ENCODE measurements at places on chromosomes 2 and 18.

GRCh38 chr2:192696857-192697256 lies 502.1 kb upstream of the TMEFF2 start:
- no peak for DNase-seq

DNA sequence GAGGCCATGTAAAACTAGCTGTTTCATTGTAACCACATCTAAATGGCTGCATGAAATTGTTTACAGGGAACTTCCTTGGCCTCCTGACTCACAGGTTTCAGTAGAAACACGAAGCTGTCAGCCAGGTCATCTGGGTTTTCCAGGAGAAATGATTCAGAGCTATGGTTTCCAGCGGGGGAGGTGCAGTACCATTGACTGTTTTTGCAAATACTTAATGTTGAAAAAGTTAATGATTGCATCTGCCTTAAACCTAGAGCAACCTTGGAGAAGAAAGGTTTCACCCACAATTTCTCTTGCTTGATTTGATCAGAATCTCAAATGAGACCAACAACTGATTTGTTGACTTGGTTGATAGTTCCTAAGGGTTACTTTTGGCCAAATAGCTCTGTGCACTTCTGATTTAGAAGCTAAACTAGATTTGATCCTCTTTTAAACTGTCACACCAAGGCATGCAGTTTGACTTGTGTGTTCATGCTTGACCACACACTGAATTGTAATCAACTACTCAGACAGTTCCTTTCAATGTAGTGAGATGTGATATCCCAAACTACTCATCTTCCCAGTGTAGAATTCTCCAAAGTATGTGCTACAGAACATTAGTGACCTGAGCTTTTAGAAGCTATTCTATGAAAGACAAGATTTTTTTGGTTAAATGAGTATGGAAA lies 193.5 kb upstream of the CHST9 start:
- DNase-seq: no peak

GRCh38 chr18:57446322-57446721 lies 11.1 kb downstream of the ONECUT2 start:
- DNase-seq: no peak

DNA sequence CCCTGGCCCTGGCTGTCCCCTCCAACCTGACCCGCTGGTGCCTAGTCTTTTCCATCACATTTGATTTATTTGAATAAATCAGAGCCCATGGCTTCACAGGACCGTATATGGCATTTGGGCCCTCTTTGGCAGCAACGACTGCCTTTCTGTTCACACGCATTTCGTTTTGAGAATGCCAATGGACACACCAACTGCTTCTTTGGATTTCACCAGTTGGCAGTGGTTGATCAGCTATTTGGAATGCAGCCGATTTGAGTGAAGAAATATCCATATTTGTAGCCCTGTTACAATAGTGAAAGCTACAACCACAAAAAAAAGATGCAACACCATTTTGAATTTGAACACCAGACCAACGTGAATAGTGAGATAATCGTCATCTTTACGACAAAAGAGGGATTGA lies 56.5 kb downstream of the GNAL start:
- no peak for DNase-seq

DNA sequence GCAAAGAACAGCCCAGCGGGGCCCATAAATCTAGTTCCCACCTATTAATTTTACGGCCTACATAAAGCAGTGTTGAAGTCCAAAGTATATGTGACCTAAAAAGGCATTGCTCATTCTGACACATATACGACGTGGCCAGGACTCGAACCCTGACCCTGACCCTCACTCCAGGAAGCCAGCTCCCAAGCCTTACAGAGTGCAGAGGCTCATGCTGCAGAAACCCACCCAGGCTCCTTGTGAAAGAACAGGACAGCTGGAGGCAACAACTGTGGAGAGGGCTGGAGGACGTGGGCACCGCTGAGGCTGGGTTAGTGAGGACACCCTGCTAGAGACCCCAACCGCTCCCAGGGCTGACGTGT lies 221.6 kb downstream of the CYP26B1 start:
- no peak for DNase-seq

Measured in muscle of back (tissue), 13 donors.